ENCODE measurements at places on chromosomes 11 and 22. TPM values are rescaled to one million over a fixed set of nuclear protein-coding genes. Genes with fewer than 3 reads are reported as not detected.

DNA sequence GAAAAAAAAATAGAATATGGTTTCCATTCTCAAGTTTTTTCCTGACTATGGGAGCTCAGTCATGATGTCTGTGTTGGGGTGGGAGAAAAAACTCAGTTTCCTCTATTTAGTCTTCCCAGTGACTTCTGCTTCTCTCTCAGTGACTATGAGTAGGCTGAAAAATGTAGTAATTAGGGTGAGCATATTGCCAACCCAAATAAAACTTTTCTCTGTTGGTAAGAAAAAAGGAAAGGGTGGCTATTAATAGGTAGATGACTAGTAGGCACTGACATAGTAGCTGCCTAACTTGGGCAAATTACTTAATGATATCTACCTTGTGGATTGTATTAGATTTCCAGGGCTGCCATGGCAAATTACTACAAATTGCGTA, 34.2 kb upstream of the BIRC3 start:
- DNase-seq = no peak

HTR3B gene
- total RNA-seq = not detected

DNA sequence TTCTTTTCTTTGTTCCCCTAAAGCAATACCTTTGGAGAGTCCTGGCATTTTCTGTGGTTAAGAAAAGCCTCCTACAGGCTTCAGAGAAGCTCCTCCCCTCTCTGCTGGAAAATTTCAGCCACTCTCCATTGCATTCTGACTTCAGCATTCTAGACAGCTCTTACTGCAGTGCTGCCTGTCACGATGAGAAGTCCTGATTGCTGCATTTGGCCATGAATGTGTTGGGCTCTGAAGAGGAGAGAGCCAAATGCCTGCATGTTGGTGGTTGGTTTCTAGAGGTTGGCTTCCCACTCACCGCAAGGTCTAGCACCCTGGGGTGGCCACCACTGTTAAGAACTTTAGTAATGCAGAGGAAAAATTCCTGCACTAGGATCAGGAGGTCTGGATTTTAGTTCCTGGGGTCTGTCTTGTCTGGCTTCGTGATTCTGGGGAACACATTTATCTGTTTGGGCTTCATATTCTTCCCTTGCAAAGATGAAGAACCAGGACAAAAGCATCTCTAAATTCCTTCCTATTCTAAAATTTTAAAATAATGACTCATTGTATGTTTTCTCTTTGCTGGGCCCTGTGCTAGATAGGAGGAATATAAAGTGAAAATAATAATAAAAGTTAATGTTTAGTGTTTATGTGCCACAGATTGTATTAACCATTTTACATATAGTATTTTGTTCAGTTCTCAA, 38.1 kb downstream of the COA4 start:
- no peak for DNase-seq

- no peak for DNase-seq
Measured at GRCh38 chr22:37301144-37301830, 19.0 kb downstream of the CYTH4 start.

DNA sequence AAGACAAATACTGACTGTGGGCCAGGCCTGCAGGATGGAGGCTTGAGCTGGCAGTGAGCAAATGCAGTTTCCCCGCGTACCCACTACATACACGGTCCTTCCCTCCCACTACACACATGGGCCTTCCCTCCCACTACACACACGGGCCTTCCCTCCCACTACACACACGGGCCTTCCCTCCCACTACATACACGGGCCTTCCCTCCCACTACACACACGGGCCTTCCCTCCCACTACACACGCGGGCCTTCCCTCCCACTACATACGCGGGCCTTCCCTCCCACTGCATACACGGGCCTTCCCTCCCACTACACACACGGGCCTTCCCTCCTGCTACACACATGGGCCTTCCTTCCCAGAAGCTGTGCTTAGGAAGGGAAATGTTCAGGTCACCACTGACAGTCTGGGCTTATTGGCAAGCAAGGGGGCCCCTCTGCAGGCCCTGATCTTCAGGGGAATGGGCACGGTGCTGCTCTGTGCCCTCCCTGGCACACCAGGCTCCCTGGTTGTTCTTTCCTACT, 10.8 kb downstream of the DNAL4 start:
- DNase-seq = no peak

- DNase-seq = peak; percentile 15
Measured at GRCh38 chr22:47307326-47307725, 544.9 kb downstream of the TBC1D22A start.

- DNase-seq = peak; percentile 44
Measured at GRCh38 chr11:8261291-8261690, 2.4 kb downstream of the LMO1 start.

DNA sequence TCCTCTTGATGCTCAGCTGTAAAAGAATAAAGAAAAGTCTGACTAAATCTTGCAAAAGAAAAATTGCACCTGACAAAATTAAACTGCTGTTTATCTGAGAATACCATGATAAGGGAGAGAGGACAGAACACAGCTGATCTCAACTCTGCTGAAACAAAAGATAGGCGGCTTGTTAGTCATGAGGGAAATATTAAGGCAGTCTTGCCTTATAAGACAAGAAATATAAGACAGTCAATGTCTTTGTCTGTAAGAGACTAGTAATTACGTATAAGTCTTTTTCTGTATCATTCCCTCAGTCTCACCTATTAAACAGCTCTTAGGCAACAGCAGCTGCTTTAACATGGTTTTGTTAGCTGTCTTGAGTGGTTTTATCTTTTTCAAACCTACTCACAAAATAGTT, 296.6 kb downstream of the LUZP2 start:
- DNase-seq = no peak

GRCh38 chr11:62830904-62831519, 839 bp downstream of the STX5 start:
- DNase-seq = no peak

DNA sequence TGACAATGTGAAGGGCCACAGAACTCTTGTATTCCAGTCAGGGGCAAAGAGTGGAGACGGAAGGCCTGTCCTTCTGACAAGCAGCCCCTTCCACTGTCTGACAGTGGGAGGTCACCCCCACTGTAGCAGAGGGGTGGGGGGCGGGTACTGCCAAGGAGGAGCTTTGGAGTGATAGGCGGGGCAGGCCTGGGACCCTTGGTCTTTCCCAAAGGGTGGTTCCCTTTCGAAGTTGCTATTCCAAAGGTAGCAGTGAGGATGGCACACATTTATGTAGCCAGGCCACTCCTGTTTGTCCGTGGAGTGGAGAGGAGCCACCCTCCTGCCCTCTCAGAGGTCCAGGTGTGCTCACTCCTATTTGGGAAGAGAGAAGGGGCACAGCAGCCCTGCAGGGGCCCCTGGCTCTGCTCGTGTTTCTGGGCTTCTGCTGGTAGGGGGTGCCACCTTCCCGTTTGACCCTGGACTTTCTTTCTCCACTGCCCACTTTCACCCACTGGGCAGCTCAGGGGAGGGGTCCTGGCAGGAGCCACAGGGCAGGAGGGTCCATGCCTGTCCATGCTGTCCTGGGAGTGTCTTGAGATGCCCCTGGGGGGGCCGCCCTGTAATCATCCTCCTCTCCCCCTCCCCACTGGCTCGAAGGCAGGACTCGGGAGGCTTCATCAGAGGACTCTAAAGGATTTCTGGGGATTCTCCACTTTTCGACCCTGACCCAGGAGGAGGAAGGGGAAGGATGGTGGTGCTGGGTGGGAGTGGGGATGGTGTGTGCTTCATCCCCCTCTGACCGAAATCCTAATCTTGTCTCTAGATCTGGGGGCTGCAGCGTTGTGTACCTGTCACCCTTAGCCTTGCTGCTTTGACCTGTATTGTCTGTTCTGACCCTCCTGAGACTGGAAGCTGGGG, 994 bp downstream of the TAGLN start:
- DNase-seq = no peak

DNA sequence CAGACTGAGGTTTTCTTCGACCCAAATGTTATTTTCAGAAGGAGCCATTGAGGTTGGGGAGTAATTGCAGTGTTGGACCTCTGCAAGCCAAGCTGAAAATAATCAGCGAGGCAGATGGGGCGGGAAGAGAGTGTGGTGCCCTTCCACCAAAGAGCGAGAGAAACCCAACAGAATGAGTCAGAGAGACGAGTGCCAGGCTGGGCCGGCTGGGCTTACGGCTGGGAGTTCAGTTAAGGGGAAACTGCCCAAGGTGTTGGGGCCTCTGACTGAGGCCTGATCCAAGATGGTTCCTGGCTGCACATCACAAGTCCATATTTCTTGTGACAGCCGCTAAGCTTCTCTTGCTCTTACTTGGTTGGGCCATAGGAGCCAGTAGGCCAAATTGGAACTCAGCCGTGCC, 30.4 kb upstream of the CREB3L1 start:
- DNase-seq = no peak

DNA sequence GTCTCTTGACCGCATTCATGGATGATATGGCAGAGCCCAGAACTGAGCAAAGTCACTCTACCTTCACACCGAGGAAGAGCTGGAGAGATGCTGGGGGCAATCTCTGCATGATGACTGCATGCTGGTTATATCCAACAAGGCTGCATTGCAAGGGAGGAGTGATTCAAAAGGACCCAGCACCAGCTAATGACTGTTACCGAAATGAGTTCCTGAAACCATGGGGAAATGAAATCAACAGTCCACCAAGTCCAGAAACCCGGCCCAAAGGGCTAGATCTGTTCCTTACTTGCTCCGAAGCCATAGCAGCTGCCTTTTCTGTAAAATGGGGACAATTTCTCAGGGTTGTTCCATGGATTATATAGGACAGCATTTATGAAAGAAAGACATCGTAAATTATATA, 1.2 kb upstream of the SMIM35 start:
- DNase-seq = no peak

DNA sequence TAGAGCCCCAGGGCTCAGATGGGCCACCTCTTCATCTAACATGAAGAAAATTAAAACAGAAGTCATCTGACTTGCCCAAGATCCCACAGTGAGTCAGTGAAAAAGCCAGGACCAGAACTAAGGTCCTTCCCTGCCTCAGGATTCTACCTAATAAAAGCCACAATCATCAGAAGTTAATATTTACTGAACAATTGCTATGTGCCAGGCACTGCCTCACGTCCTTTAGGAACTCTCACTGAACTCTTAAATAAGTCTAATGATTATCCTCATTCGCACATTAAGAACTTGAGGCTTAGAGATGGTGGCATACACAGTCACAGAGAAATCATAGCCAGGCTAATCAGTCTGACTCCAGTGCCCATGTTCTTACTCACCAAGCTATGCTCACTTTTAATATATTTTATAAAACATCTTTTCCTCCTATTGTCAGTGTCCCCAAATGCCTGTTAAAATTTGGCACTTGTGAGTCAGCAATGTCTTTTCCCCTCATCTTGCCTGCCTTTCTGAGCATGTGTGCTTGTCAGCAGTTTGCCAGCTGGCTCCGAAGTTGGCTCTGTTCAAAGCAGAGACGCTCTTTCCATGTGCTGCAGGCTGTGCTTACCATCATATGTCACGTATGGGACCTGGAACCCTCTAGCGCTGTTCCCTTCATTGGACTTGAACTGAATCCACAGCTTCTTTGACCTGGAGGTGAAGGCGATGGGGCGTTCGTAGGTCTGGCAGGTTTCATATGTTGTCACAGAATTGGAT, 21.5 kb upstream of the NRIP3 start:
- no peak for DNase-seq

DNA sequence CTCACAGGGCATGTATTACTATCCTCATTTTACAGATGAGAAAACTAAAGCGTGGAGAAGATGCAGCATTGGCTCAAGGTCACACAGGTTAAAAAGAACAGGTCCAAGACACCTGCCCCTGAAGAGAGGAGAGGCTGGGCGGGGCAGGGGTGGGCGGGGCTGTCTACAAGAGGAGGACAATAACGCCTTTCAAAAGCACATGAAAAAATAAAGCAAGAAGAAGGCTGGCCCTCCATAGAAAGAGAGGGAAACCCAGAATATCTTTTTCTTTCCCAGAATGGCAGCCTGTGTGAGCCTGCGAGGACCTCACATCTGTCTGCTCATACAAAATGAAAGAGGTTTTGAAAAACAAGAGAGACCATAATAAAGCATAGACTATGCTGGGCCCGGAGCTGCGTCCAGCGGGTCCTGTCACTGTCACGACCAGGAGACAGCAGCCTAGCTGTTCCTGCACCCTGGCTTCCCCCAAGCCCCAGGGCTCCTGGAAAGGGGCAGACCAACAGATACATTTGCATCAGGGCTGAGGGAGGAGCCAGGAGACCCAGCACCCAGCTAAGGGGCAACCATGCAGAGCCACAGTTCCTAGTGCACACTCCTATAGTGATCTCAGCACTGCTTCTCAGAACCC, 61.6 kb downstream of the DSCAML1 start:
- no peak for DNase-seq
